ENCODE measurements at places on chromosomes 1 and 21. TPM values are rescaled to one million over a fixed set of nuclear protein-coding genes. Genes with fewer than 3 reads are reported as not detected.
A peak's percentile ranks its signal among the peaks of the same experiment; 100 is the strongest.

Gene NBPF6
- total RNA-seq = not detected

- no peak for DNase-seq
These were observed 103.2 kb upstream of the SLC25A33 start for GRCh38 chr1:9435854-9436640.

- DNase-seq = no peak
These were observed 186.6 kb downstream of the AK5 start for GRCh38 chr1:77468257-77468948.

- peak; percentile 68 for DNase-seq
These were observed 3.3 kb upstream of the UTP11 start for GRCh38 chr1:38009088-38009840.

GRCh38 chr1:165501970-165502348 is 41.8 kb upstream of the LRRC52 start:
- no peak for DNase-seq

GRCh38 chr21:29523646-29524045 is 224.9 kb downstream of the BACH1 start:
- no peak for DNase-seq

- DNase-seq = no peak
These were observed 19.5 kb downstream of the ZNF695 start for GRCh38 chr1:246988316-246988715.

Gene FAM151A
- not detected for total RNA-seq

DNA sequence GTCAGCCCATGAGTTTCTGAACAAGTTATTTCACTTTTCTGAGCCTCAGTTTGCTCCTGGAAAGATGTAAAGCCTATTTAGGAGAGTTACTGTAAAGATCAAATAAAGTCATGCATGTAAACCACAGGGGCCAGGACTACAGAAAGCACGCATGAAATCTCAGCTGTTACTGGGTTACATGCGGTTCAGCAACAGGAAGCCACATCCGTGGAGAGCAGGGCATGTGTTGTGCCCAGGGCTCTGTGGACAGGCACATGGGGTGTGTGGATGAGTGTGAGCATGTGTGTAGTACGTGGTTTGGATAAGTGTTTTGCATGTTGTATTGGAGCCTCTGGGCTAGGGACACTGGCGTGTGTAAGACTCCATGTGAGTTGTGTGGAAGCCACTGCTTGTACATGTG is 2.2 kb upstream of the EPHA2 start:
- no peak for DNase-seq

- no peak for DNase-seq
These were observed 116.3 kb downstream of the NCAM2 start for GRCh38 chr21:21114461-21114860.

DNA sequence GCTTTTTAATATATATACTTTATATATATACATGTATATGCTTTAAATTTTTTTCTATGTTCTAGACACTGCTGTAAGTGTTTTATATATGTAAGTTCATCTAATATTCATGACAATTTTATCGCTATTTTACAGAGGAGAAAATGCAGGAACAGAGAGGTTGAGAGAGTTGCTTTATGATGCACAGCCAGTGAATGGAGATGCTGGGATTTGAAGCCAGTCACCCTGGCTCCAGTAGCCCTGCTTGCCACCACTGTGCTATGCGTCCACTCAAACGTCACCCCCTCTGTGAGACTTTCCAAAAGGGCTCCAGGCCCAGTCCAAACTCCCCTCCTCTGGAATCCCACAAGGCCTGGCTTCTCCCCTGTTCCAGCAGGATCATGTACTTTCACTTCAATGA is 91.0 kb upstream of the GRIK3 start:
- DNase-seq = no peak

DNA sequence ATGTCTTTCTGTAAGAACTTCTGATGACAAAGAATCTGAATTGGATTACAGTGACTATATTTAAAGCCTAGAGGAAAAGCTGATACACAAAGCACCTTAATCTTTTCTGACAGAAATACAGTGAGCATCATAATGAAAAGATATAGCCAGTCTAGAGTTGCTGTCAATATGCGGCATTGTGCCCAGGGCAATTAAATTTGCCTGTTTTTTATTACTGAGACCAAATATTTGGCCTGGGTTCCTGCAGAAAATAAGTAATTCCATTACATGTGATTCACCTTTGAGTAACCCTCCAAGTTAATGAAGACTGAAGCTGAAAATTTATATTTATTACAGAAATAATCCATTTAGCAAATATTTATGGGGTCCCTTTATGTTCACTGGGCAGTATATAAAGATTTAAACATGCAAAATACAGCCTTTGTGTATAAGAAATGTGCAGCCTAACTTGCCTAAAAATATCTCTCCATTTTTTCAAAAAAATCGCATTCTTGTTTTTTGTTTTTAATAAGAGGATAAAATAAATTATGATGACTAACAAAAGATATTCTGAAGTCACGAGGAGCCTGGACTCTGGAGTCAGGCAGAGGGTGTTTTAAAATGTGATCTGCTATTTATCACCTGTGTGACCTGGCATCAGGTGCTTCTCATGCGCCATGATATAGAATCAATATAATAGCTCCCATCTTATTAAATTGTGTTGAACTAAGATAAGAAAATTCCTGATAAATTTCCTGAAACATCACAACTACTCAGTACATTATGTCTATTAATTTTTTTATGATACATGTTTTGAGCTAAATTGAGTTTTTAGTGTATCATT is 83.6 kb downstream of the SGIP1 start:
- DNase-seq = no peak

DNA sequence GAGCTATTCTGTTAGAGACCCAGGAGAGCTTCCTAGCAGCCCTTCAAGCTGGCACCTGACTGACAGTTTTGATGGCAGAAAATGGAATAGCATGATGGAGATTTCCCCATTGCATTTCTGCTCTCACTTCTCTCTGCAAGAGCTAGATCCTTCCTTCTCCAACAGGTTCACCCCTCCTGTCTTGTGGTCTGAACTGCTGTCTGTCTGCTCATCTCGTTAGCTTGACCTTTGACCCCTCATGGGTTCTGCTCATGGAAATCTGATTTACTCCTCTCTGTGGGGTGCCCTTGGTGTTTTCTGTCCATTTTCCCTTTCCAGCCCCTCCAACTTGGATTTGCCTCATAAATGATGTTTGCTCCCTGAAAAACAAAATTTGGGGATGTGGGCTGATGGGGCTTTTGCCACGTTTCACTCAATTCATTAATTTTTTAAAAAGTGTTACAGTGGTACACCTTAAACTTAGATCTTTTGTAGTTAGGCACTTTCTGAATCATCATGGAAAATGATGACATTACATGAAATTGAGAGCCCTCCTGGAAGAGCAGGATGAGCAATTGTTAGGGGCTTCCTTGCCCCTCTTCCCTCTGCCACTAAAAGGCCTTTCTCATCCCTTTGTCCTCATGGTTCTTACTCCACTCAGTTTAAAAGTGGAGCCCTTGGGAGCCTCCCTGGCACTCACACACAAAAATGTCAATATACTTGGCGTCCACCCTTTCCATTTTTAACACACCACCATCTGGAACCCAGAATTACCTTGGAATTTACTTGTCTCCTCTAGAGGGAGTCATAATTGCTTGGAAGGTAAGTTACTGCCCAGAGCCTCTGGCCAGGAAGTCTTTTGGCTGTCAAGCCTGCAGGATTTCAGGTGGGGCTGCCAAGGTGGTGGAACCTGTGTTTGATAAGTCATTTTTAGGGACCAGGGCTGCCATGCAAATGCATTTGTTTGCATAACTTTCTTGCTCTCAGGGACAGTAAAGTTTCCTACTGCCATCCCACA is 31.9 kb upstream of the IL19 start:
- no peak for DNase-seq

Gene SELENBP1
- total RNA-seq = not detected

- DNase-seq = no peak
These were observed 653.9 kb upstream of the USP24 start for GRCh38 chr1:55869065-55869464.

DNA sequence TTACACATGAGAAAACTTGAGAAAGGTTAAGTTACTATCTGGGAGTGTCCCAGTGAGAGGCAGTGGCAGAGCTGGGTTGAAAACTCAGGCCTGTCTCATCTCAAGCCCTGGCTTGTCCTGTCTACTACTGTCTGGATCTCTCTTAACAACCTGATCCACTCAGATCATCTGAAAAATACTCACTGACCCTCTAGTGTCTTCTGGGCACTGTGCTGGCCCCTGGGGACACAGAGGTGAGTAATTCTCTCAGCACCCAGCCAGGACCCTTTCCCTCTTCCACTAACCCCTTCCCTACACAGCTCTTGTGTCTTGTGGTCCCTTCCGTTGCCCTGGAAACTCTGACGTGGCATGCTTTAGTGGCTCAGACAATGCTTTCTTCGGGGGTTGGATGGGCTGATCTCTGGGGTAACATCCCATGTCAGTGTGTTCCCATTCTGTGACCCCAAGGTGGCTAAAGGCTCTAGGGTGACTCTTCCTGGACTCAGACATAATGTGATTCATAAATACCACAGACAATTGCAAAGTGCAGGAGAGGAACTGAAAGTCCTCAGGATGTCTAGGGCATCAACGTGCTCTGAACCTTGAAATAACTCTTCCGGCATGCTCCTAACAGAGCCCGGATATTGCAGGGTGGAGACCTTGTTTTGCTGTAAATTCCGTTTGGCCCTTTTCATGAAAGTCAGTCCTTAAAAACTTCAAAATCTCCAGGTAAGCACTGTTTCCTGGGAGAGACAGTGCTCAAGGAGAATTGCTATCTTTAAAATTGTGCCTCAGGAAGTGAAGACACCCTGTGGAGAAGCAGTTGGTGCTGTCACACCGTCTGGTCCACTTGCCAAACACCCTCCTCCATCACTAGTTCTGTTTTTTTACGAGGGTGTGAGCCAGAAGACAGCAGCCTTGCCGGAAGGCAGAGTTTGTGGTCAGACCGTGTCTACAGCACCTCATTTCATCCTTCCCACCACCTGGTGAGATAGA is 4.0 kb downstream of the SHISAL2A start:
- peak; percentile 75 for DNase-seq

Gene NDUFS2
- 87.7 TPM for total RNA-seq

Gene GMEB1
- 26.6 TPM for total RNA-seq

Gene CD5L
- not detected for total RNA-seq

GRCh38 chr1:39995973-39996393 is 41.0 kb downstream of the MFSD2A start:
- no peak for DNase-seq

DNA sequence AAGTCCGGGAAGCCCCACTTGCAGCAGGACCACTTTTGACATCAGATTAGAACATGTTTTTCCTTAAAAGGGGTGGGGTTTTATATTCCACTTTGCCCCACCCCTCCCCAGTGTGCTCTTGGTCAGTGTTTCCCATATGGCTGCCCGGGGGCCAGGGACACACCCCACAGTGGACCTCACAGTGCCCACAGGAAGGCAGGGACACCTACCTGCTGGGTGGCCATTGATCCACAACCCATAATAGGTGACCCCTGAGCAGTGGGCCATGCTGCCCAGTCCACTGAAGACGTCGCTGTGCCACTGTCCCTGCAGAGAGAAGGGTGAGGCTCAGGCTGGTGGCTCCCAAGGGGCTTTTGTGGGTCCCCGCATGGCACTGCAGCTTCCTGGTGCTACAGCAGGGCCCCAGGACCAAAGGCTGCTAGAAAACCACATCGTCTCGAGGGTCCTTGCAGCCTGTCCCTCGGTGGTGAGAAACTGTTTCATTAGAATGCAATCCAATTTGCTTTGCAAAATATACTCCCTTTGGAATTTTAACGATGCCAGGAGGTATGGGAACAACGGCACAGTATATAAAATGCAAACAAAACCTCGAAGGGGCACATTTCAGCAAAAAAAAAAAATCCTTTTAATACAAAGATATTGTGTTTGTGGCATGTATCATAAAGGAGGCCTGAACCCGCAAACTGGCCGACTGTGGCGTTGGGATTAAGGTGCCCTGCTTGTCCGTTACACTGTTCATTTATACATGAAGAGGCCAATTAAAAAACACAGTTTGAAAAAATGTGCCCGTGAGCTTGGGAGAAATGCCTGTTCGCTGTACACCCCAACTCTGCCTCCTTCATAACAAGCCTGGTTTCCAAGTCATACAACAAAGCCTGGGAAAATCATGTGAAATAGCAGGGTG is 16.9 kb downstream of the MORN1 start:
- DNase-seq = no peak

DNA sequence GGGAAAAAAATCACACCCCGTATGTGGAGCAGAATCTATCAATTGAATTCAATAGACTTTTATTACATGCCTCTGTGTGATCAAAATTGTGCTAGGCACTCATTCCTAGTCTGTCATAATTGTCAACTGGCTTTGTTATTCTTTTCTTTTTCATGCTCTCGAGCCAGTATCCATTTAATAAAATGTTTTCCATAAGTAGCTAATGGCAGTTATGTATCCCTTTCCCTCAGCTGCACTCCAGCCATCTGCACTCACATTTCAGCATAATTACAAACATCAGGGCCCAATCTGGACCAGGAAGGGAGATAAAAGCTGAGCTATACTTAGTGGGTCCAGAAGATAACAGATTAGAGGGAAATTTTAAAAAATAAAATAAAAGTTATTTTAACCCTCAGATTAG is 15.9 kb downstream of the RGS5 start:
- DNase-seq = no peak

- DNase-seq = peak; percentile 67
These were observed 7.8 kb downstream of the SLC41A1 start for GRCh38 chr1:205805082-205805711.

DNA sequence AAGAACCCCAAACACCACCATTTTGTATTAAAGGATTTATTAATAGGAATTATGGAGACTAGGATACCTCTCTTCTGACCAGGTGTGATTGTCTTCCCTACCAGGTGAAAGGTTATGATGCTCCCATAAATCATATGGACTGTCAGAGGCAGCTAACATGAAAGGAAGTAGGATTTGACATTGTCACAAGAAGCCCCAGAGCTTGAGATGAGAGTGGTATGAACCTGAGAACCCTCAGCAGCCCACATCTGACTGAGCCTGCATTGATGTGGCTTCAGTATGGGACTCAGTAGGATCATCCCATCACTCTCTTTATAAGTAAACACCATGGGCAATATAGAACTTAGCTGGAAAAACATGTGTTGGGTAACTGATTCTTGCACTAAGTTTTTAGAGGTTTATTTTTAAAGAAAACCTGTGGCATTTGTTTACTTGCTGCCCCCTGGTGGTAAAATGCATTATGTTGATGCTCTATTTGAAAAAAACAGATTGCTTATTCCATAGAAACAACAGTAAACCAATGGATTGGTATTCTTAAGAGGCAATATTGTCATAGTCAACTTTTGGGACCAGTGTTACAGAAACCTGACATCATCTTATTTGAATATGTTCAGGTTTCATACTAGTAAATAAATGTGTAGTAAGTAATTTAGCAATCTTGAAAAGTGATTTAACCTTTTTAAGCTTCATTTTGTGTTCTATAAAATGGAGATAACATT is 16.6 kb upstream of the CACYBP start:
- no peak for DNase-seq

GRCh38 chr1:201917362-201918033 is 28.8 kb downstream of the SHISA4 start:
- DNase-seq = no peak

DNA sequence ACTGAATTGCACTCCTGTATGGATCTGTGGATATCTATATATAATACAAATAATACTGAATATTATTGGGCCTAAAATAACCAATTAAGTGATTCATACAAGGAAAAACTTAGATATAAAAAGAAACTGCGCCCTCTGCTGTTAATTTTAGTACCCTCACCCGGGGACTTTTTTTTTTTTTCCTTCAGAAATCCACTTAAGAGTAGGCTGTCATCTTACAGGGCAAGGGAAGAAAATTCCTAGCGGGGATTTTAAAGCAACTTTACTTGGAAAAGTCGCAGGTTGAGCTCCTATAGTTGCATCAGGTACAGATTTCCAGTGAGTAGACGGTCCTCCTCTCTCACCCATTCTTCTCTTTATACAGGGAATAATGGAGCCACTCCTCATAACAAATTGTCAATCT is 1.3 kb downstream of the NTNG1 start:
- DNase-seq = no peak
